ENCODE measurements at places on chromosomes 1 and 21.

GRCh38 chr21:34794686-34795085 is 125.9 kb downstream of the CLIC6 start:
- DNase-seq = no peak

GRCh38 chr1:168736520-168736919 is 7.5 kb upstream of the DPT start:
- DNase-seq = no peak

DNA sequence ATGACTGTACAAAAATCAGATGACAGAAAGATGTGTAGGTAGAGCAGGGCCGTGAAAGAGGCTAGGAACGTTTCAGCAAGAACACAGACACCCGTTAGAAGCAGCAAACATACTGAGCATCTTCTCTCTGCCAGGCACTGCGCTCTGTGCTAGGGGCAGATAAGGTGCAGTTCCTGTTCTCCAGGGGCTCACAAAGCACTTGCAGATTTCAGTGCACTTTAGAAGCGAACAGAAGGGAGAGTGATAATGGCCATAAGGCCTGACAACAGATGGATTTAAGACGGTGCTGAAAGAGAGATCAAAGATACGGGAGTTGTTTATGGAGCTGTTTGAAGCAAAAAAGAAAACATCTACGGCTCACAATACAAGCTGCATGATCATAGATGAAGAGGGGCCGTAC is 200.3 kb upstream of the FOXD3 start:
- no peak for DNase-seq

GRCh38 chr1:208544794-208545193 is 300.6 kb upstream of the PLXNA2 start:
- DNase-seq = no peak

GRCh38 chr21:42351626-42352440 is 1.0 kb upstream of the TFF2 start:
- DNase-seq = peak; percentile 4

GRCh38 chr1:84347271-84347931 is 45.9 kb downstream of the SAMD13 start:
- no peak for DNase-seq

DNA sequence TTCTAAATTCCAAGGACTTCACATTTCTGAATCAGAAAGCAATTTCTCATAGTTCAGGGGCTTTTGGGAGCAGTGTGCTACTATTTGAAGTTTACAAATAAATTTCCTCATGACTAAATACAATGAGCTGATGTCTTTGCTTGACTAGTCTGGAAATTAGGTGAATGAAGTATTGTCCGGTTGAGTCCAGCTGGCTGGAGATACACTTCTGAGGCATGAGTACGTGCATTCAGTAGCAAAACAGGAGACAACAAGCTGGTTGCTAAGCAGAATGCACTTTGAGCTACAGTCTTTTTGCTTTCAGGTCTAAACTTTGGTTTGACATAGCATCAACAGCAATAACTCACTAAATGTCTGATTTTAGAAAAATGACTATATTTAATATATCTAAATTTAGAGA is 27.1 kb downstream of the ZNHIT6 start:
- DNase-seq = no peak

DNA sequence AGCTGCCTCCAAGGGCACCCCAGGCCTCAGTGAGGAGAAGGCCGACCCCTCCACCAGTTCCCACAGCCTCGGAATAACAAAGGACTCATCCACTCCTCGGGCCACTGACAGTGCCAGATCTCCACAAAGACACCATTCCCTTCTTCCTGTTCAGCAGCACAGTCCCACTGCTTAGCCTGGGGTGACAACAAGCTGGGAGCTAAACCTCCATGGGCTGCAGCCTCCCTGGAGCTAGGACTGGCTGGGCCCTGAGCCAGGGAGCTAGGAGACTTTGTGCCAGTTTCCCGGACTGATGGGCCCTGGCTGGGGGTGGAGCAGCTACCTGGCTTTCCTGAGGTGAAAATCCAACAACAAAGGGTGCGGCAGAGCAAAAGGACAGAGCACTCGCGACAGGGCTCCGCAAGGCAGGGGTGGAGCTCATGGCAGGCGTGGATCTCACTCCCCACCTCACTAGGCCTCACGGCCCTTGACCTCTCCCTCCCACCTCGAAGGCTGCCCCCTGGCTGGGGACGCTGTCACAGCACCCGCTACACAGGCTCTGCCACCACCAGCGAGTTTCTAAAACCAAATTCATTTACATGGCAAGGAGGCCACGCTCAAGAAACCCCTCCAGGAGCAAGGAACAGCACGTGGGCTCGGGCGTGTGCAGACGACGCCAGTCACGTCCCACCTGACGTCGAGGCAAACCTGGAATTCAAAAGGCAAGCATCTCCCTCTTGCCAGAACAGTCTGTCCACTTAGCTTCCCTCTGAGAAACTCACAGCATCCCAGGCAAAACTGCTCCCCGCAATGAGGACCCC is 13.8 kb downstream of the SLC35E2B start:
- DNase-seq = peak; percentile 50

DNA sequence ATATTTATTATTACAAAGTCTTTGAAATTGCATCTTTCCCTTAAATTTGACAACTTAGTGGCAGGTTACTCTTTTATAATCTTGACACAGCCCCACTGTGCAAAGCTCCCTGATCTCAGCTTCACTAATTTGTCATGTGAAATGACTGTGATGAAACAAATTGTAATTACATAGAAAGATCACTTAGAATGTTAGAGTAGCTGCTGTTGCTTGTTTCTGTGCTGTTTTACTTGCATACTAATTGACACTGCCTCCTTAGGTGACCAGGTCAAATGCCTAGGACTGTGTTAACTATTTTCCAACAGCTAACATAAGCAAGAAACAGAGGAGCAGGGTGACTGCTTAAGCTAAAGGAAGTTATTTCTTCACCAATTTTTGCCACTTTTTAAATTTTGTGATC is 211.3 kb downstream of the ZNF326 start:
- DNase-seq = no peak

- no peak for DNase-seq
These were observed 114.8 kb downstream of the BEND5 start for GRCh38 chr1:48661726-48662463.

- peak; percentile 42 for DNase-seq
These were observed 4.9 kb upstream of the SLC44A5 start for GRCh38 chr1:75615613-75616435.

GRCh38 chr1:211478376-211478775 is 13.6 kb downstream of the RD3 start:
- no peak for DNase-seq

Measured in H9 (cell line).